ENCODE measurements at places on chromosomes 5 and 9.

- DNase-seq = peak; percentile 20
Observed at GRCh38 chr9:92328225-92328624, 2.5 kb downstream of the CENPP start.

DNA sequence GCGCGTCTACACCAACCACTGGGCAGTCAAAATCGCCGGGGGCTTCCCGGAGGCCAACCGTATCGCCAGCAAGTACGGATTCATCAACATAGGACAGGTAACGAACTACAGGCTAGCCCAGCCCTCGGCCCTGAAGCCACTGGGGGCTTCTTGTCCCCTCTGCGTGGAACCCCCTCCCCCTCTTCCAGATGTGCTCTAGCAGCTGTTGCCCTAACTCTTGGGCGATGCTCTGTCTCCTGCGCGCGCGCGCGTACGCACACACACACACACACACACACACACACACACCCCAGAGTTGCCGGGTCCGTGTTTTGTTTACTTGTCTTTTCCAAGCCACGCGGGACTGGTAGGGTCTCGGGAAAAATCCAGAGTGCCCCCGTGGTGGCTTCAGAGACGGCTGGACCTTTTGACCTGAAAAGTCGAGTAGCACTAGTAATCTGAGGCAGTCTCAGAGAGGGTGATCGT is 836 bp downstream of the PCSK5 start:
- peak; percentile 31 for DNase-seq

GRCh38 chr5:99945478-99946442 is 589.4 kb upstream of the FAM174A start:
- no peak for DNase-seq

DNA sequence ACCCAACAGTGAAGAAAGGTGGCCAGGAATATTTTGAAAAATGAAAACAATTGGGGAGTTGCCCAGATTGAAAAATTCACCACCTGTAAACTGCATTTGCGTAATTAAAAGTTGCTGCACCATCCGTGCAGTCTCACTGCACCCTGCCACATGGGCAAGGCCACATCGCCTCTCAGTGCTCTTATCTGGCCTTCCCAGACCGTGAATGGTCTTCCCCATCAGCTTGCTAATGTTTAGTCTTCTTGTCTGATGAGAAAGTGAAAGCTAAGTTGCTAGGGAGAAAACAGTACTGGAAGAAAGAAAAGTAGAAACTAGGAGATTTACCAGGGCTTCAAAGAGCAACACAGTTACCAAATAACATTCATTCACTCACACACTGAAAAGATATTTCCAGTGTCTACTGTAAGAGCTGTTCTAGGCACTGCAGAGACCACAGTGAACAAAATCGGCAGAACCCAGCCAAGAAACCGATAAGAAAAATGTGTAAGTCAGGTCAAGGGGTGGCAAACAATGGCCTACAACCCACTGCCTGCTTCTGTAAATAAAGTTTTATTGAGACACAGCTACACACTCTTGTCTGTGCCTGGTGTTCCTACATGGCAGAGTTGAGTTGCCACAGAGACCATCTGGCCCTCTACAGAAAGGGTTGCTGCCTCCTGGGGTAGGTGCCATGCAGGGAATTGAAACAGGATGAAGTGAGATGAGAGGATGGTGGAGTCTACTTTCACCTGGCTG is 51.2 kb upstream of the CTSL start:
- DNase-seq = no peak

DNA sequence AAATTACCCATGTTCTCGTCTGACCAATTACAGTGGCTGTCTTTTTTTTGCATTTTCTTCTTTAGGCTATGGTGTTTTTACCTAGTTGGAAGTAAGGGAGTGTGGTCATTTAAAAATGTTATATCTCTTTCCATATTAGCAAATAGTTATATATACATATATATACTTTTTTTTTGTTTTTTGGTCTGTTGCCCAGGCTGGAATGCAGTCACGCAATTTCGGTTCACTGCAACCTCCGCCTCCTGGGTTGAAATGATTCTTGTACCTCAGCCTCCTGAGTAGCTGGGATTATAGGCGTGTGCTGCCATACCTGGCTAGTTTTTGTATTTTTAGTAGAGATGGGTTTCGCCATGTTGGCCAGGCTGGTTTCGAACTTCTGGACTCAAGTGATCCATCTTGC is 12.3 kb downstream of the MARCHF6 start:
- no peak for DNase-seq

GRCh38 chr9:129826344-129826743 is 2.4 kb upstream of the TOR1A start:
- DNase-seq = no peak

GRCh38 chr5:41856644-41857491 is 13.4 kb downstream of the OXCT1 start:
- peak; percentile 59 for DNase-seq

DNA sequence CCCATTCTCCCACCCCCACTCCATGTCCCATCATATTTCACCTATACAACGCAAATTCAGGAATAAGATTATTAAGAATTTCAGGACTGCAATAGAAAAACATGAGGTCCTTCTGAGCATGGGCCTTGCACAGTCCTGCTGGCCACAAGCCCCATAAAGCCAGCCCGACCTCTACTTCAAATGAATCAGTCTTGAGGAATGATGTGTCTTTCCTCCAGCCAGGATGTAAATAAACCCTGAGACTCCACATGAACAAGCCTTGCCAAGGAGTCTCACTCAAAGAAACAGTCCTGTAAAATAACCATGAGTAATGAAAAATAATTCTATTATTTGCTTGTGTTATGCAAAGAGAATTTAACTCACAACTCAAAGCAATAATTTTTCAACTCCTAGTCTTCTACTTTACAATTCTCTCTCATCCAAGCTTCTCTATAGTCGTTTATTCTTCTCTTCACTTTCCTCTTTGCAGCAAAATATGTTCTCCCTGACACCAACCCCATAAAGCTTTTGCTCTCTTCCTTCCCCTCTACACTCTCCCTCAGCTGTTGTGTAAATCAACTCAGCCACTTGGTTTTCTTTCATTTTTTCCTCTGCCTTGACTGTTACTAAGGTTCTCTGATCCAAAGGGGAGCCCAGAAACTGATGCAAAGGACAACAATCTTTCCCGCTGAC is 140.1 kb upstream of the MOCS2 start:
- DNase-seq = no peak

DNA sequence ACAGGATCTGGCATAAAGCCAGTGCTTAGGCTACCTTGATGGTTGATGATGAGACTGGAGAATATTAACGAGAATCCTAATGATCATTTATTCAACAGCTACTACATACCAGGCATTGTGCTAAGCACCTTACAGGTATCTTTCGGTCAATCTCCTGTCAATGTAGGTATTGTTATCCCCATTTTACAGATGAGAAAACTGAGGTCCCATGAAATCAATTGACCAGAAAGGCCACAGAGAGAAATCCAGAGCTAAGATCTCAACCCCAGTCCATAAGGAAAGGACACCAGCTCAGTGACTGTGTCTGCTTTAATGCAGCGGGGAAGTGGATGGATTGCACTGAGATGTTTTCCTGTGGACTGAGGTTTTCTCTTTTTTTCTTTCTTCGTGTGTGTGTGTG is 63.3 kb downstream of the ARHGEF37 start:
- no peak for DNase-seq

GRCh38 chr5:81302596-81302995 is 1.2 kb downstream of the ZCCHC9 start:
- DNase-seq = no peak

- peak; percentile 51 for DNase-seq
Observed at GRCh38 chr5:32076699-32077695, 97.1 kb downstream of the GOLPH3 start.
